ENCODE measurements at places on chromosomes 13 and 19.

DNA sequence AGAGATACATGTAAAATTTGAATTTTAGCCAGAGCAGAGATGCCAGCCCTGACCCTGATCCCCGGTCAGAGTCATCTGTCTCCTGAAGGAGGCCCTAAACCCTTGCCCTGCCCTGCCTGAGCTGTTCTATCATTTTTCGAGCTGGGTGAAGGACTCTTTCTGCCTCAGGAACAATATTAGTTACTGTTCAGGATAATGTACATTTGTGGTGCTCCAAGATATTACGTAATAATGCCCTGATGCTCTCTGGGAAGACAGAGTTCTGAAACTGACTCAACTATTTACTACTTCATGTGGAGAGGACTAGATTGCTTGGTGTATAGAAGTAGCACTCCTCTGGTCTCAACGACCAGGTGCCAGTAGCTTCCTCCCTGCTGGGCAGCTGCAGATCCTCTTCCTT is 37.9 kb upstream of the UBL3 start:
- no peak for DNase-seq

- DNase-seq, result no peak
Observed at GRCh38 chr13:32707471-32707870, 121.2 kb downstream of the PDS5B start.

- DNase-seq, result no peak
Observed at GRCh38 chr19:21691661-21692060, 75.7 kb downstream of the ZNF100 start.

DNA sequence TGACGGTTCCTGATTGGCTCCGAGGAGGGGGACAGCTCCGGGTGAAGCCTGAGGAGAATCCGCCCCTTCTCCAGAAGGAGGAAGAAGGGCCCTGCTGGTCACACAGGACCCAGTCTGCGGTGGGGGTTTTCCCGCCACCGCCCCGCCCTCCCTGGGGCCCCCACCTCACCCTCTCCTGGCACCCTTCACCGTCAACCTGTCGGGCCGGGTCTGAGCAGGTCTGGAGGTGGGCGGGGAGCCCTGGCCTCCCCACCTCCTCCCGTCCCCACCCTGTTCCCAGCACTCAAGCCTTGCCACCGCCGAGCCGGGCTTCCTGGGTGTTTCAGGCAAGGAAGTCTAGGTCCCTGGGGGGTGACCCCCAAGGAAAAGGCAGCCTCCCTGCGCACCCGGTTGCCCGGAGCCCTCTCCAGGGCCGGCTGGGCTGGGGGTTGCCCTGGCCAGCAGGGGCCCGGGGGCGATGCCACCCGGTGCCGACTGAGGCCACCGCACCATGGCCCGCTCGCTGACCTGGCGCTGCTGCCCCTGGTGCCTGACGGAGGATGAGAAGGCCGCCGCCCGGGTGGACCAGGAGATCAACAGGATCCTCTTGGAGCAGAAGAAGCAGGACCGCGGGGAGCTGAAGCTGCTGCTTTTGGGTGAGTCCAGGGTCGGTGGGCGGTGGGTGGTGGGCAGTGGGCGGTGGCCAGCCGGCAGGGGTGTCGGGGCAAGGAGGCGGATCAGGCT is at the start of gene GNA15:
Gene GNA15, plus strand, starts transcription at position 73 of the 723 bp plus-strand sequence. Its CDS starts 418 bp downstream, at position 491.
- DNase-seq, result no peak

DNA sequence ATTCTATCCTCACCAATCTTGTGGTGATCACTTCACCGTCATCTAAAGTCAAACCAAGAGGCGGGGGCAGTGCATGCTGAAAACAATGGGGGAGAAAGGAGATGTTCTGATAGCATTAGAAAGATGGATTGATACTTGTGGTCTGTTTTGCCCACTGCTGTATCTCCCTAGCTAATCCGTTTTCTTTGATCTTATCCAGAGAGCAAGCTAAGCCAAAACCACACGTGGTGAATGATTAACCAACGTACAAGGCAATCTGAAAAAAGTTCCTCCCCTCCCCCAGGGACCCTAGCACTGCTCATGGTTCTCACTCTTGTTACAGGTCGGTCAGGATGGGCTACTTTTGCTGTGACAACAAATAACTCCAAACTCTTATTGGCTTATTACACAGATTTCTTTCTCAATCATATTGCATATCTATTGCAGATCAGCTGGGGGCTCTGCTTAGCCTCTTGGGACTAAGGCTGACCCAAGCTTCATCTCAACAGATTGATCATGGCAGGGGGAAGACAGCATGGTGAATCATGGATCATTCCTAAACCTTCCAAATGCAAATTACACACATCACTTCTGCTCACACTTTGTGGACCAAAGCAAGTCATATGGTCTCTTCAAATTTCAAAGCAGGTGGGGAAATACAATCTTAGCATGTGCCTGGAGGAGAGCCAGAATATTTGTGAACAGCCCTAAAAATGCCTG is 11.9 kb upstream of the C13orf42 start:
- DNase-seq, result no peak

Measured in nephron progenitor cell (in vitro differentiated cells).